ENCODE measurements at places on chromosomes 13 and 19. TPM values are rescaled to one million over a fixed set of nuclear protein-coding genes. Genes with fewer than 3 reads are reported as not detected.

The PCDH20 gene
- 10.6 TPM for total RNA-seq

DNA sequence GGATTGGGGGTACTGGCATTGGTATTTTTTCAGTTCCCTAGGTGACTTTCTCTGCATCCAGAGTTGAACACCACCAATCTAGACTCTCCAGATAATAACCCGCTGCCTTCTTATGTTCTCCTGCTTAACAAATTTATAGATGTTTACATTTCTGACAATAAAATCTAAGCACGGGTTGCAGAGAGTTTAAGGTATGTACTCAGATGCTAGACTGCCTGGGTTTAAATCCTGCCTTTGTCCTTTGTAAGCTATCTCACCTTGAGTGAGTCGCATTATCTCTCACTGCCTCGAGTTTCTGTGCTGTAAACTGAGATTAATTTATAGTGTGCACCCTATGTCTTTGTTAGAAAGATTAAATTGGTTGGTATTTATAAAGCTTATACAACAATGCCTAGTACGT, 131.4 kb upstream of the ARGLU1 start:
- H3K27ac ChIP-seq, result no peak overlapping the region
- no peak for DNase-seq
- H3K4me1 ChIP-seq, result no peaks in the 10 kb centered on the region
- no peaks in the 10 kb centered on the region for H3K27me3 ChIP-seq
- no peaks in the 10 kb centered on the region for H3K36me3 ChIP-seq
- H3K4me3 ChIP-seq, result no peak overlapping the region

DNA sequence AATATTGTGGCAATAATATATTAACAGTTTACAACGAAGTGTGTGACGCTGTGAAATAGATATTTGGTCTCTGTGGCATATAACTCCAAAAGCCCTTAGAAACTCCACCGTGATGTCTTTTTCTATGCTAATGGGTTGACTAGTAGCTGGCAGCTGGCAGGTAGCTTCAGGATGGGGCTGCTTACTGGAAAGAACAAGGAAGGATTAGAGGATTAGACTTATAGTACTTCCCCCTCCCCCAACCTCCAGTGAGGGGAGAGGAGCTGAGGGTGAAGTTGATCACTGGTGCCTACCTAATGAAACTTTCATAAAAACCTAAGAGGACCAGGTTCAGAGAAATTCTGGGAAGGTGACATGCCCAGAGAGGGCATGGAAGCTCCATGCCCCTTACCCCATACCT, 9.8 kb downstream of the ZNF229 start:
- H3K36me3 ChIP-seq, result peaks cover 42% of the 10 kb centered on the region
- no peaks in the 10 kb centered on the region for H3K27me3 ChIP-seq

The APOC1 gene
- total RNA-seq, result 12.3 TPM

- no peaks in the 10 kb centered on the region for H3K36me3 ChIP-seq
- no peaks in the 10 kb centered on the region for H3K27me3 ChIP-seq
- H3K4me3 ChIP-seq, result no peak overlapping the region
- peak overlapping the region; percentile 57 for H3K27ac ChIP-seq
- H3K4me1 ChIP-seq, result peaks cover 66% of the 10 kb centered on the region
These were observed 69.6 kb downstream of the STK24 start for GRCh38 chr13:98507282-98507797.

The ZNF296 gene
- total RNA-seq, result 1.8 TPM

- peak overlapping the region; percentile 98 for H3K4me3 ChIP-seq
- no peaks in the 10 kb centered on the region for H3K36me3 ChIP-seq
- no peak for DNase-seq
- H3K27ac ChIP-seq, result no peak overlapping the region
- peaks cover 7% of the 10 kb centered on the region for H3K27me3 ChIP-seq
These were observed 7.7 kb downstream of the PGLYRP1 start for GRCh38 chr19:46014941-46015686.
